Naive B cell (primary cell): ENCODE measurements at places on chromosomes 2 and 18.

DNA sequence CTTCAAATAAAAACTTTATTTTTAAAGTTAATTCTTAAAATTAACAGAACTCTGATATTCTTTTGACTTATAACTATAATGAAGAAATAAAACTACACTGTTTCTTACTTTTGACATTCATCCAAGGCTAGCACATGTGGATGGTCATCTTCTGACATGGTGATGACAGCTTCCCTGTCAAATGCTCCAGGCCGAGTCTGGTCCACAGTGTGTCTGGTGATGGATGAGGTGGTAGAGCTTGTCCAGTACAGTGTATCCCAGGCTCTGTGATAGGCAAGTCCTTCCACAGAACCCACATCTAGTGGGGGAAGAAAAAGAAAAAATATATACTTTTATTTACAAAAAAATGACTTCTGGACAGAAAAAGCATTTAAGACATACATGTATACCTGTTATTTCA is 1529.5 kb downstream of the LRP1B start:
- DNase-seq, result no peak

GRCh38 chr2:187547353-187547979 is 6.8 kb downstream of the TFPI start:
- DNase-seq, result no peak

DNA sequence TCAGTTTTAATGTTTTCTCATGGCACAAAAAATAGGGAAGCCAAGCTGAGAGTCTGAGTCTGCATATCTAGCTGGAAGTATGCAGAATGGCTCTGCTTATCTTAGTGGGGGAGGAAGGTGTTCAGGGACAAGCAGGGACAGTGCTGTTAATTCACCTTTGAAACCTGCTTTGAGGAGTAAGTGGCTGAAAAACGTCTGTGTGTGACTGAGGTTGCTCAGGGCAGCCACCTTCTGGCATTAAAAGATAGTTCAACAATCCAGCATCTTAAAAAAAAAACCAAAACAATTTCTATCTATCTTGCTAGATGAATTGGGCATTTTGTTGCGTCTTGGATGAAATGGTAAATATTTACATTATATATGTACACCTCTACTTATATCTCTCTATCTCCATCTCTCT is 2.0 kb upstream of the TRPM8 start:
- no peak for DNase-seq

DNA sequence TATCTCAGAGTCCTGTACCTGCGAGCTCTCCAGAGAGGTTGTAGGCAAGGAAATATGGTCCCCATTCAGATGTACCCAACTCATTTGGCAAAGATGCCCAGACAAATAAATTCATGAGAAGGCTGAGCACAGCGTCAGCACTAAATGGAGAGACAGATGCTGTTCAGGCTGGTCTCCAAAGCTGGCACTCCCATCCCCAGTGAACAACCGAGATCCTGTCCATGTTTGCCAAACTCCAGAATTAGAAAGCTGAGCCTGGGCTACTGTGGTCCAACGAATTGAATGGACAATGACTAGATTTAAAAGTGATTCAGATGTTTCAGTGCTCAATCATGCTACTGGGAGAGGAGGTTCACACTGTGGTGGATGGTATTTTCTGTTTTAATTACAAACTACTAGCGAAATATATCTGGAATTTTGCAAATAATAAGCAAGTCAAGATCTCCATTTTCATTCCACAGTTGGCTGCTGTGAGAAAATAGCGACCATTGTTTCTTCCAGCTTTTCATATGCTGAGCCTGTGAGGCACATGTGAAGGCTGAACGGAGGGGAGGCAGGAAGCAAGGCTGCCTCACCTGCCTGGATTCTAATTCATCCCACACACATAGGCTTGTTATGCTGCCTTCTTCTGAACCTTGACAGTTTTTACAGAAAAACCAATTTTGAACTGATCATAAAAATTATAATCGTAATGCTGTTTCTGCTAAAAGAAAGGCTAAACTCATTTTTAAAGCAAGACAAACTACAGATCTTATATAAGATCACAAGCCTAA is 22.6 kb upstream of the DAPL1 start:
- no peak for DNase-seq

DNA sequence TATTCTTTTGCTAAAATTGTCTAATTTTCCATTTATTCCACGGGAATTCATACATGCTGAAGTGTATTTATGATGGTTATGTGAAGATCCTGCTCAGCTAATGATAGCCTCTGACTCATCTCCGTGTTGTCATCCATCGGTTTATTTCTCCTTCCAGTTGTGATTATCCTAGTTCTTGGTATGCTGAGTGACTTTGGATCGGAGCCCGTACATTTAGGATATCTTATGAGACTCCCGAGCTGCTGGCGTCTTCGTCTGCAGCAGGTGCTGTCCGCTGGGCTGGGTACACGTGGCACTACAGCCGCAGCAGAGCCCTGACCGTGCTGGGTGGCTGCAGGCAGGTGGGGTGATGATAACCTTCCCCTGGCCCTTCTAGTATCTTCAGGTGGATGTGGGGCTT is 40.1 kb upstream of the GALR1 start:
- no peak for DNase-seq
